Inflammatory macrophage (primary cell): ENCODE measurements at places on chromosomes 12 and 14.

- DNase-seq: no peak
These were observed 74.1 kb downstream of the CACNA1C start for GRCh38 chr12:2126676-2127406.

DNA sequence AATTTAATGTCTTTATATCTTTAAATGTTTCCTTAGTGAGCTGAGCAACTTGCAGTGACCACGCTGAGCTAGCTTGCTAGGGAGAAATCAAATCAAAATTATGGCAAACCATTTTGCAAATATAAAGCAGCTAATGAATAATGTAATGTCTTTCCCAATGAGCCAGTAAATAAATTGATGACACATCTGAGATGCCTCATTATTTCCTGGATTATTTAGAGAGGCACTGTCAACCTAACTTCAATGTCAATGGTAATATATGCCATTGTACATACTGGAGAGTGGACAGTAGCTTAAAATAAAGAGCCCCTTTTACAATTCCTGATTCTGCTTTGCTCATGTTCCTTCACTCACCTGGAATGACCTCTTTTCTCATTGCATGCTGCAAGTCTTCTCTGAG is 182.6 kb downstream of the PHLDA1 start:
- DNase-seq: no peak

DNA sequence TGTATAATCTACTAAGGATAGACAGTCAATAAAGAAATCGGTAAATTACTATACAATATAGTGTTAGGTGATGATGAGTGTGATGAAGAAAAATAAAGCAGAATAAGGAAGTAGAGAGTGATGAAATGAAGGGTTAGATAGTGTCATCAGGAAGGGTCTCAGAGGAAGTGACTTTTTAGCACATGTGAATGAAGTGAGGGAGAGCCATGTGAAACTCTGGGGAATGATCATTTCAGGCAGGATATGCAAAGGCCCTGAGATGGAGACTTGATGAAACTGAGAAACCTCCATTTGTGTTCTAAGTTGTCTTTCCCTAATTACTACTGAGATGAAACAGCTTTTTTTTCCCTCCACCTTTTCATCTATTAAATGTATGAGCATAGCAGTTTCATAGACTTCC is 19.4 kb upstream of the GNPTAB start:
- peak; percentile 66 for DNase-seq

DNA sequence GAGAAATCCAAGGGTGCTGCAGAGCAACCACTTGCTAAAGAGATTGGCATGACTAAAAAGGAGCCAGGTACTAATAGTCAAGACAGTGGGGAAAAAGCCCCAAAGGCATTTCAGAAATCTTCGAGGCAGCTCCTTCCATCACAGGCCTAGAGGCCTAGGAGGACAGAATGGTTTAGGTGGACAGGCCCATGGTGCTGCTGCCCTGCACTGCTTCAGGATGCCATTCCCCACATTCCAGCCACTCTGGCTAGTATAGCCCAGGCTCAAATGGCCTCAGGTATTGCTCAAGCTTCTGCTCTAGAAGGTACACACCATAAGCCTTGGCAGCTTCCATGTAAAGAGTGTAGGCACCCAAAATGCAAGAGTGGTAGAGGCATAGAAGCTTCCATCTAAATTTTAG is 92.9 kb downstream of the RPAP3 start:
- no peak for DNase-seq

- peak; percentile 90 for DNase-seq
These were observed 6.3 kb upstream of the NFE2 start for GRCh38 chr12:54306925-54307741.
